ENCODE measurements at places on chromosomes 5 and 9.
A peak's percentile ranks its signal among the peaks of the same experiment; 100 is the strongest.

- peak; percentile 29 for DNase-seq
Observed at GRCh38 chr9:131739133-131739958, 530 bp downstream of the RAPGEF1 start.

DNA sequence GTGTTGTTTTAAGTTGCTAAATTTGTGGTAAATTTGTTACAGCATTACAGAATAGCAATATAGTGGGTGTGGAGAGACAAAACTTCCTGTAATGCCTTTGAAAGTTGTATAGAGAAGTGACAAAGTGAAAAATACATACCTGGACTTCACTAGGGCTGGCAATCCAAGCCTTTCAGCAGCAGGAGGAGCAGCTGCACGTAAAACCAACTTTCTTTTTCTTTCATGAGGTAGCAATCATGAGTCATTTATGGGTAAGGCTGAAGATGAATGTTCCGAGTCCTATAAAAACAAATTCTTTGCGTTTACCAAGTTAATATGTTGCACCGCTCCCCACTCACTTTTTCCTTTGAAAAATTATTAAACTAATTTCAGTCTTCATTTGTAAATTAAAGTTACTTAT is 1138.2 kb downstream of the TAF11L14 start:
- DNase-seq: no peak

GRCh38 chr5:15366676-15367391 is 133.1 kb upstream of the FBXL7 start:
- DNase-seq: no peak

DNA sequence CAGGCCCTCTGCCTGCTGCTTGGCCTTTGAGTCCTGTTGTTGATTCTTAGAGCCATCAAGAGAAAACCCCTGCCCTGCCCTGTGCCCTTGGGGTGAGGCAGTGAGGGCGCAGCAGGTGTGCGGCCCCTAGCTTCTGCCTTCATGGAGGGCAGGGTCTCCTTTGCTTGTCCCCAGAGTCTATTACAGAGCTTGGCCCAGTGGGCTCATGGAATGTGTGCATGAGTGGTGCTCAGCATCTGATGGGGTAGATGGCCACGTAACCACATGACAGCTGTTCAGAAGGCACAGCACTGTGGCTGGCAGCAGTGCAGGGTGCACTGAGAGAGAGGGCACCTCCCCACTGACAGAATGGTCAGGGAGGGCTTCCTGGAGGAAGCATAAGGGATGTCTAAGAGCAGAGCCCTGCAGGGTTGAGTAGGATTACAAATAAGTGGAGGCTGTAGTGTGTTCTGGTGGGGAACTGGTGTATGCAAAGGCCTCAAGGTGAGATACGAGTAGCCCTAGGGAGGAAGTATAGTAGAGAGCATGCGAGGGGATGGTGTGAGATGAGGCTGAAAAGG is 70.8 kb downstream of the MACROH2A1 start:
- no peak for DNase-seq

- no peak for DNase-seq
Observed at GRCh38 chr9:76267284-76267652, 127.0 kb downstream of the RFK start.

- DNase-seq: peak; percentile 61
Observed at GRCh38 chr9:17776735-17777134, 197.9 kb downstream of the SH3GL2 start.

GRCh38 chr5:2007878-2008501 is 125.3 kb upstream of the IRX4 start:
- DNase-seq: no peak

- DNase-seq: no peak
Observed at GRCh38 chr5:88391116-88391515, 122.5 kb upstream of the TMEM161B start.

GRCh38 chr5:143011585-143011984 is 241.4 kb downstream of the ARHGAP26 start:
- DNase-seq: no peak

DNA sequence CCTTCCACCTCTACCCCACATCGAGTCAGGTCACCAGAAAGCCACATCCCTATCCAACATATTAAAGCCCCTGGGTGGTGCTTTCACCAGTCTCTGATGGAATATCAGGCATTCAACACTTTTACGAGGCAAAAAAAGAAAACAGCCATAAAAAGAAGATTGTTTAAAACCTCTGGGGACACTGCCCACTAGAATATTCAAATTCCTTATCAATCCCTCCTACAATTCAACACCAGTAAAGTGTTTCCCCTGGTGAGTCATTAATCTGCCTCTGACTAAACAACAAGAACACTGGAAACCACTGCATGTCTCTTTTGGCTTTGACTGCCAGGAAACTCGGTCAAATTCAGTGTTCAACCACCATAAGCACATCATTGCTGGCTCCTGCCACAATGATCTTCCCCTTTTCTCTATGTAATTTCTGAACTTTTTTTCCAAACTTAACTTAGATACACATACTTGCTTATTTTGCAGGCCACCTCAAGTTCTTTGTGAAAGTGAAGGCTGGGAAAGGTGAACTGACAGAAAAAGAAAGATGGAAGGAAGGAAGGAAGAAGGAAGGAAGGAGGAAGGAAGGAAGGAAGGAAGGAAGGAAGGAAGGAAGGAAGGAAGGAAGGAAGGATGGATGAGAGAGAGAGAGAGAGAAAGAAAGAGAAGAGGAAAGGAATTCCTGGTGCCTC is 105.3 kb downstream of the PAX5 start:
- DNase-seq: no peak

DNA sequence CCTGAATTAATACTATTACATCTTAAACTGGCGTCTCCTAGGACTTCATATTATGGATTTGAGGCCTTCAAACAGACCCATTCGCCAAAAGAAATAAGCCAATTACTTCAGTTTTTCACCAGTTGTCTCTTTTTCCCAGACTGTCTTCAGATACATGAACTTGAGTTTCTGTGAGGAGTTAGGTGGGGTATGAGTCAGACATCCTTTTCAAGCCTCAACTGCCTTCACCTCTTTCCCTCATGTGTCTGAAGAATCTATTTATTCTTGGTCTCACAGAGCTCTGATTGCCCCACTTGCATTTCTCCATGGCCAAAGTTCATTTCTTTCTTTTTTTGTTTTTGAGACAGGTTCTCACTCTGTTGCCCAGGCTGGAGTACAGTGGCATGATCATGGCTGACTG is 12.5 kb downstream of the WNT8A start:
- DNase-seq: no peak

- no peak for DNase-seq
Observed at GRCh38 chr5:17737092-17737491, 102.8 kb downstream of the TAF11L14 start.

- DNase-seq: no peak
Observed at GRCh38 chr5:4576908-4577307, 563.2 kb upstream of the ADAMTS16 start.

DNA sequence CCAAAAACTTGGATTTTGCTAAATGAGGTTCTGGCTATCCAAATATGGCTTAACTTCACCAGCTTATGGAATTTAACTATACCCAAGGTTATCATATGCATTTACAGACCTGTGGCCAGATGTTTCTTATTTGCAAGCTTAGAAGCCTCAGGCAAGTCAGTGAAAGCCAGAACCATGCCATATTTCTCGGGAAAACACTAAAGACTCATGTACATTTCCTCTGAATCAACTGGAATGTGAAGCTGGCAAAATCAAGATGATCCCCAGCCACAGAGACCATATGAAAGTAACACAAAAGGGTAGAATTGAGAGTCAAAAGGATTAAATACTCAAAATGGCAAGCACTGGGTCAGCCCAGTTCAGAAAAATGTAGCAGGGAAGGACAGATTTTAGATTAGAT is 76.4 kb upstream of the SLC1A1 start:
- DNase-seq: no peak

DNA sequence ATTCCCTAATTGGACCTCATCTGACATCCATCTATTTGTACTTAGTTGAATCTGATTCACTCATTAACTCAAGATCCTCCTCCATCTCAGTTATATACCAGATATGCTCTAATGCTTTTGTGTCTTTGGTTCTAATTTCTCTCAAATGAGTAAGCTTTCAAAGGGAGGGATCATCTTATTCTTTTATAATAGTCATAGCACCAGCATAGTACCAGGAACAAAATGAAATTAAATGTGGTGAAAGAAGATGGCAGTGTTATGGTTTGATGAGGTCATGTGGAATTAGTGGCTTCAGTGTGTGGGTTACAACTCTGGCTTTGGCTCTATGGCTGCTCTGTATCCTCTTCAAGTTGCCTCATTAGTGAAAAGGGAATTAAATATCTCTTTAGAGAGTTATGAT is 32.5 kb upstream of the ZNF366 start:
- no peak for DNase-seq

- DNase-seq: no peak
Observed at GRCh38 chr5:32834251-32834650, 123.1 kb downstream of the NPR3 start.

GRCh38 chr5:177362292-177362609 is 4.5 kb downstream of the RGS14 start:
- no peak for DNase-seq

GRCh38 chr5:159322180-159322579 is 8.1 kb downstream of the IL12B start:
- DNase-seq: no peak

- no peak for DNase-seq
Observed at GRCh38 chr5:132425975-132426524, 56.5 kb downstream of the SLC22A5 start.

GRCh38 chr5:173679909-173680630 is 63.6 kb upstream of the BOD1 start:
- no peak for DNase-seq

DNA sequence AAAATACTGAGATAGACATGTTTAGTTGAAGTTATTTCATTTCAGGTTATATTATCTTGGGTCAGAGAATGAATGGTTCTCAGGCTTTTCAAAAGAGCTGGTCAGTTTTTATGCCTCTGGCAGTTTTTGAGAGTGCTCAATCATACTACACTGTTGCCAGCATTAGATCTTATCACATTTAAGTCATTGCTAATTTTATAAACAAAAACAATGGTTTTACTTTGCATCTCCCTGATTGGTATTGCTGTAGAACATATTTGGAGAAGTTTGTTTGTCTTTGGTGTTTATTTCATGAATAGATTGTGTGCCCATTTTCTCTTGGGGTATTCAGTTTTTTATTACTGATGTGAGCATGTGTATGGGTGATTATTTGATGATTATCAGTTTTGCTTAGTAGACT is 1.5 kb downstream of the CATSPER3 start:
- no peak for DNase-seq

DNA sequence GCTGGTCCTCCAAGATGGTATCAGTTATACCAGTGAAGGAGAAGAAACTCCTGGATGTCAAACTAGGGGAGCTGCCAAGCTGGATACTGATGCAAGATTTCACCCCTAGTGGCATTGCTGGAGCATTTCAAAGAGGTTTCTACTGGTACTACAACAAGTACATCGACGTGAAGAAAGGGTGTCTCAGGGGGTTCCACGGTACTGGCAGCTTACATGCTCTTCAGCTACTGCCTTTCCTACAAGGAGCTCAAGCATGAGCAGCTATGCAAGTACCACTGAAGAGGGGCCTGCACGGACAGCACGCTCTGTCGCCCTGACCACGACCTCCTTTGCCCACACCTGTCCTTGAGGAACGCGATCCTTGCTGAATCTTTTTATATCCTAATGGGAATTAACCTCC is 19.5 kb downstream of the ACTL7B start:
- DNase-seq: no peak

GRCh38 chr5:148725675-148726074 is 71.3 kb upstream of the HTR4 start:
- no peak for DNase-seq

- peak; percentile 21 for DNase-seq
Observed at GRCh38 chr5:137649228-137649935, 86.5 kb downstream of the KLHL3 start.

DNA sequence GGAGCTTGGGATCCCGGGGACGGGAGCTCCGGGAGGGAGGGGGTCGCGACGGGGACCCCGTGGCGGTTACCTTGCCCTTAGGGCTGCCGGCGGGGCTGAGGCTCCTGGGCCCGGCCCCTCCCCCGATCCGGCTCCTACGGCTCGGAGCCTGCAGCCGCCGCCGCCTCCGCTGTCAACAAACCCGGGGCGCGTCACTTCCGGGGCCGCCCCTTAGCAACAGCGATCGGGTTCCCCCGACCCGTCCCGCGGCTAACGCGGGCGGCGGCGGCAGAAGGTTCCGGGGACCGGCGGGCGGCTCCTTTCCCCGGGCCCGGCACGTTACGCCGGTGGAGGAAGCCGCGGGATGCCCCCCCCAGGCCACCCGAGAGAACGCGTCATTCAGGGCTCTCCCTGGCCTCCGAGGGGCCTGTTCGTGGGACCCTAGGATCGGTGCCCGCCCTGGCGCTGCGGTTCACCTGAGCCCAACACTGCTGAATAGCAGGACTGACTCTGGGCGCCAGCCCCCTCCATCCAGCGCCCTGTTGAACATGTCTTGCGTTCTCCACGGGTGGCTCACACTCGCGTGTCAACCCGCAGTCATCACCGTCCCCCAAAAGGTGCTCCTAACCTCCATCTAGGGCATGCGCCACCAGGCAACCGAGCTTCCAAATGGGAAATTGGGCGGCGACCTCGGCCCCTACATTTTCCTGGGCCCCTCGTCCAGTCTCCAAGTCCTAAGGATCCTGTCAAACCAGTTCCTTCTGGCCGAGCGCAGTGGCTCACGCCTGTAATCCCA is at the start of gene ZER1:
Gene ZER1 (minus strand): TSS at position 183 of the 775 bp plus-strand sequence. CDS start 16,362 bp downstream, outside the sequence.
- peak; percentile 95 for DNase-seq

GRCh38 chr5:80277191-80277590 is 21.3 kb upstream of the SERINC5 start:
- no peak for DNase-seq

DNA sequence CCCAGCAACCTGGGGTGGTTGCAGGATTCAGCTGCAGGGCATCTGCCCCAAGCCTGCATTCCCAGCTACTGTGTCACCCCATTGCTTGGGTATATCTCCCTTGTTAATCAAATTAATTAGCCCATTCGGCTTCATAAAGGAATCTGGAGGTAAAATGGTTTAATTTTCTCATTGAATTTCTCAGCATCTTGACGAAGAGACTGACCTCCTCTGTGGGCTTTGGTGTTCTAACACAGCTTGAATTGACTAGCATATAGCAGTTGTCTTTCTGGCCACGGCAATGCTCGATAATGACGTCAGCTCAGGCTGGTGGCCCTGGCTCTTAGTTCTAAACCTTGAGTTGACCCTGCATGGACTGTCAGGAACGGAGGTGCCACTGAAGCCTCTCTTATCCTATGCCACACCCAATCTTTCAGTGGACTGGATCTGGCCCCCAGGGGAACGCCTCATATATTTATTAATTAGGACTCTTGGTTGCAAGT is 72.4 kb downstream of the MSX2 start:
- no peak for DNase-seq

GRCh38 chr5:33701251-33701650 is 190.5 kb downstream of the ADAMTS12 start:
- no peak for DNase-seq

- no peak for DNase-seq
Observed at GRCh38 chr5:104942735-104943134, 1380.1 kb upstream of the NUDT12 start.

- no peak for DNase-seq
Observed at GRCh38 chr9:18596920-18597319, 123.0 kb downstream of the ADAMTSL1 start.

GRCh38 chr5:177997319-177997670 is 1.3 kb upstream of the PROP1 start:
- no peak for DNase-seq

- DNase-seq: no peak
Observed at GRCh38 chr5:73587923-73588322, 22.4 kb downstream of the UTP15 start.

GRCh38 chr9:135818718-135819475 is 88.4 kb downstream of the CAMSAP1 start:
- no peak for DNase-seq

GRCh38 chr5:114857941-114858551 is 311.7 kb downstream of the TRIM36 start:
- DNase-seq: peak; percentile 36

GRCh38 chr9:130544364-130544763 is 35.0 kb upstream of the FUBP3 start:
- no peak for DNase-seq

All from midbrain (tissue), 1 donor.